ENCODE measurements at places on chromosomes 7 and 10.
A peak's percentile ranks its signal among the peaks of the same experiment; 100 is the strongest.

- no peak for DNase-seq
Measured at GRCh38 chr7:149714910-149715471, 58.4 kb downstream of the ZNF467 start.

- DNase-seq: no peak
Measured at GRCh38 chr7:155930527-155930926, 118.3 kb upstream of the SHH start.

DNA sequence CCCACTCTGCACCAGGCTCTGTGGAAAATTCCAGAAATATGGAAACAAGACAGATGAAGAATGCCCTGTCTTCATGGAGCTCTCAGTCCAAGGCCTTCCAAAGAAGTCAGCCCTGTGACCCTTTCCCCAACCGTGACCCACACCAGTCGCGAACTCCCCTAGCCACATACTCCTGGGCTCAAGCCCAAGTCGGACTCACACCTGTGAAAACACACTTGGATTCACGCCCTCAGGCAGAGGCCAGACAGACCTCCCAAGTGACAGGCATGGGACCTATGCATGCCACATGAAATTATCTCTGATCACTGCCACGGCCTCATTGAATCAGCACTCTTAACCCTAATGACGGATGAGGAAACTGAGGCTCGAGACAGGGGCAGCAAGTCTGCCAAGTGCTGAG, 42.5 kb downstream of the ZCCHC24 start:
- no peak for DNase-seq

DNA sequence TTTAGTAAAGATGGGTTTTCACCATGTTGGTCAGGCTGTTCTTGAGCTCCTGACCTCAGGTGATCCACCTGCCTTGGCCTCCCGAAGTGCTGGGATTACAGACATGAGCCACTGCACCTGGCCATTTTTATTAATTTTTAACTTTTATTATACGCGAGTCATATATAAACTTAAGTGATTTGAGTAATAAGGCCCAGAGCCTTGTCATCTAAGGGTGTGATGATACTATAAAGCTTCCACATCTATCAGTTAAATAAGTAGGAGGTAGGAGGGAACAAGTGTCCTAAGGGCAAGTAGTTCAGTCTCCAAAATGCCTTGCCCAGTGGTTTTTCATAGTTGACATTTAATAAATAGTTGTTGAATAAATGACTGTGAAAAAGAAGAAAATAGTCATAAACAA, 13.3 kb upstream of the HILPDA start:
- DNase-seq: no peak

DNA sequence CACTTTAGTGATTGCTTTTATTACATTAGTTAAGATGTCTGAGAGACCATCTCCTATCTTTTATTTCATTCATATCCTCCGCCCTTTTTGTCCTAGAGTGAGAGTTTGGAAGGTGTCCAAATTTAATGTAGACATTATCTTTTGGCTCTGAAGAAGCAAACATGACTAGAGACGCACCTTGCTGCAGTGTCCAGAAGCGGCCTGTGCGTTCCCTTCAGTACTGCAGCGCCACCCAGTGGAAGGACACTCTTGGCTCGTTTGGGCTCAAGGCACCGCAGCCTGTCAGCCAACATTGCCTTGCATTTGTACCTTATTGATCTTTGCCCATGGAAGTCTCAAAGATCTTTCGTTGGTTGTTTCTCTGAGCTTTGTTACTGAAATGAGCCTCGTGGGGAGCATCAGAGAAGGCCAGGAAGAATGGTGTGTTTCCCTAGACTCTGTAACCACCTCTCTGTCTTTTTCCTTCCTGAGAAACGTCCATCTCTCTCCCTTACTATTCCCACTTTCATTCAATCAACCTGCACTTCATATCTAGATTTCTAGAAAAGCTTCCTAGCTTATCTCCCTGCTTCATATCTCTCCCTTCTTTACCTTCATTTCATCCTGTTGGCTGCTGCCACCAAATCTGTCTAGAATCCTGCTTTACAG, 10.4 kb upstream of the CLCN1 start:
- DNase-seq: peak; percentile 79

- no peak for DNase-seq
Measured at GRCh38 chr10:77007834-77008233, 629.8 kb downstream of the KCNMA1 start.

- no peak for DNase-seq
Measured at GRCh38 chr7:144785521-144785920, 50.3 kb downstream of the TPK1 start.

- no peak for DNase-seq
Measured at GRCh38 chr10:103445767-103446567, 6.2 kb downstream of the CALHM2 start.

DNA sequence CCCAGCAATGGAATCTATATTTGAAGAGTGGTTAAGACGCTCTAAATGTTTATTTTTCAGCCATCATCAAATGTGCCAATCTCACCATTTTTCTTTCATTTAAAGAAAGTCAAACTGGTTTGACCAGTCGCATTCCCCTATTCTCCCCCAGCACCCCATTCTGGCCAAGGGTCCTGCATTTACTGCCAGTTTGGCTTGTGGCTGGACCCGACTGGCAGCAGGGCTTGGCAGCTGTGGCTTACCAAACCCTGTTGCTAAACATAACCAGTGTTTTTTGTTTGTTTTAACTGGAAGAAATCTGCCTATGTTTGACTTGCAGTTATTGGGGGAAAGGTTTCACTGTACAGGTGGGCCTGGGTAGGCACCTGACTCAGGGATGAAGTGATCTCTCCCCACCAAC, 116.3 kb downstream of the CYP26A1 start:
- DNase-seq: no peak

DNA sequence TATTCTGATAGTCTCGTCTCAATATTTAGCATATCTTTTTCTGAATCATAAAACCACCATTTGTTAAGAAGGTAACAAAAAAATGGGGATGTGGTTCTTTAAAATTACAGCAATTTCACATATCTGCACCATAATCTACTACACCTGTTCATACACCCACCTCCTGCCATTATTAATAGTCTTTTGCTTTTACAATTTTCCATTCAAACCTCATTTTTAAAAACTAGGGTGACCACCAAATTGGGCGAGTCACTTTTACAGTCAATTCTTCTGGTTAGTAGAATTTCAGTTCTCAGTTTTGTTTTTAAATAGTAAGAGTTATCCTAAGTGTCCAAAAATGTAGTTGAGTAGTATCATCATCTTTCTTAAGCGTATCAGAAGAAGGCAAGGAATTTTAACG, 48.4 kb upstream of the GSAP start:
- DNase-seq: no peak

- DNase-seq: no peak
Measured at GRCh38 chr7:96233084-96233483, 88.8 kb downstream of the SLC25A13 start.

GRCh38 chr7:133983685-133984419, 143.3 kb upstream of the LRGUK start:
- no peak for DNase-seq

DNA sequence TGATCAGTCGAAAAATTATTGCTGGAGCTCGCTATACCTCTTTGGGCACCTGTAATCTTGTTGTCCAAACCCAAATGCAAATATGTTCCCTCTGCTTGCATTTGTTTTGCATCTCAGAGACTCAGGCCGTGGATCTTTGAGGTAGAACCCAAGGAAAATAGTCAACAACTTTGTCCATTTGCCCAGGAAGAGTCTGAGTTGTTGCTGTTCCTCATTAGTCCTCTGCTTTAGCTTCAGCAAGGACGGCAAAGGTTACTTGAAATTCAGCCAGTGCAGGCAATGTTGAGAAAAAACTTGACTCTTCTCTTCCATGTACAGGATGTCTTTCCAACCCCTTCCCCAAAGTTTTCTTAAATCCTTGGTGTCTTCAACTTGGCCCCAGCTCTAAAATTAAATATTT, 45.8 kb downstream of the PDK4 start:
- DNase-seq: no peak

GRCh38 chr10:75375838-75376237, 25.7 kb downstream of the ZNF503 start:
- no peak for DNase-seq

- peak; percentile 37 for DNase-seq
Measured at GRCh38 chr7:50660040-50660829, 95.0 kb upstream of the DDC start.

DNA sequence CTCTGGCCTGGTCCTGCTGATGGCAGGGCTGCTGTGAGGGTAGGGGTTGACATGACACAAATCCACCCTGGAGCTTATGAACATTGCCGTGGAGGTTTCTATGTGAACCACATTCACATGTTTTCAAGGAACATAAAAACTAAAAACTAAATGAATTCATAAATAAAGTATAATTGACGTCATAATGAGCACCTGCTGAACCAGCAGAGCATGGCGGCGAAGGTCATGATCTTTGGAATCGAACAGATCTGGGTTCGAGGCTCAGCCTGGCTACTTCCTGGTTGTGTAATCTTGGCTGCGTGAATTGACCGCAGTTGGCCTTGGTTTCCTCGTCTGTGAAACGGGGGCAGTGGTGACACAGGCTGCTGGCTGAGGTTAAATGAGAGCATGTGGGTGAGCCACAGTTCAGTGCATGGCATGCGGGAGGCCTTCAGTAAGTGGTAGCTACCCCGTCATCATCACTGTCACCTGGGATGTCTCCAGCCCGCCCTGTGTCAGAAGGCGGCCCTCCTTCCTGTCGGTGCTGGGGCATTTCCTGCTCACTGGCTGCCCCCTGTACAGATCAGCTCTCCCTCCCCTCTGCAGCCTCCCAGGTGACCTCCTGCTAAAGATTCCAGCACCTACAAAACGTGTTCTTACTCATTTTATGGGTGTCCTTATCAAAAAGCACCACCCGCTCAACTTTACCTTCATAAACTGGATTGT, 190.3 kb upstream of the SHH start:
- no peak for DNase-seq

DNA sequence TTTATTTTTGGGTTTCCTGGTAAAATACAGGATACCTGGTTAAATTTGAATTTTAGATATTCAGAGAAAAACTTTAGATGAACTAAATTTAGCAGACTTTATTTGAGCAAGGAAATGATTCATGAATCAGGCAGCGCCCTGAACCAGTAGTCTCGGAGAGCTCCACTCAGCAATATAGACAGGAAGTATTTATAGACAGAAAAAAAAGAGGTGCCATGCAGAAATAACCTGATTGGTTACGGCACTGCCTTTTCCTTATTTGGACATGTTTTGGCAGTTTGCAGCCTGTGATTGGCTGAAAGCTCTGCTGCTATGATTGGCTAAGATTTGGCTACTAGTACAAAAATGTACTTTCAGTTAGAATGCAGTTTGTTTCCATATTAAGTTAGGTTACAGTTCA, 198.3 kb upstream of the DKK1 start:
- DNase-seq: no peak

GRCh38 chr7:12102126-12102525, 109.0 kb upstream of the TMEM106B start:
- no peak for DNase-seq

DNA sequence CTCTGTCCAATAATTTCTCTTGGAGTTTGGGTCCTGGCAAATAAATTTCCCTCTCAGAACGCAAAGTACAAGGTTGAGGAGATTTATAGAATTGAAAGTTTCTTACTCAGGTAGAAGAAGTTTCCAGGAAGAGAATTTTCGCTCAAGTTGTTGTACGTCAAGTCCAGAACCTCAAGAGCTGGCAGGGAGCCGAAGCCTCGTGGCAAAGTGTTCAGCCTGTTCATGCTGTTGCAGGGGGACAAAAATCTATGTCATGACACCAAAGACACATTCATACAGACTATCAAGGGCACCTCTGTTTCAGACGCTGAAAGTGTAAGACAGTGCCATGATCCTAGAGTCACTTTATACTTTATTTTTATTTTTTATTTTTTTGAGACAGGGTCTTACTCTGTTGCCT, 62.5 kb downstream of the RSU1 start:
- DNase-seq: no peak

DNA sequence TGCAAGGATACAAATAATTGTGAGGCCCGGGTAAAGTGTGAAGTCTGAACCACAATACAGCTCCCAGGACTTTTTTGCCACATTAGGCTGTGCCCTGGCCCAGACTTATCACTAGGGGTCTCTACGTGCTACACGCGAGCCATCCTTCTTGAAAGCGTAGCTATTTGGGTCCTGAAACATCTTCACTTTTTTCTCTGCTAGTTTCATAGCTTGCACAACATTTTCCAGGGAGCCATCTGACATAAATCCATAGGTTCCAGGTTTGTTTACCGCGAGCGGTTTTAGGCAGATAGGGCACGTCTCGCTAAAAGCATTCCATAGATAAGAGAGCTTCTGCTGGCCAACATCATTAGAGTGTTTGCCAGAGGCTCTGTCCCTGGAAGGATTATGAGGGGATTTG, 226.5 kb downstream of the RPS24 start:
- DNase-seq: no peak

GRCh38 chr7:50659329-50659965, 94.2 kb upstream of the DDC start:
- DNase-seq: no peak

DNA sequence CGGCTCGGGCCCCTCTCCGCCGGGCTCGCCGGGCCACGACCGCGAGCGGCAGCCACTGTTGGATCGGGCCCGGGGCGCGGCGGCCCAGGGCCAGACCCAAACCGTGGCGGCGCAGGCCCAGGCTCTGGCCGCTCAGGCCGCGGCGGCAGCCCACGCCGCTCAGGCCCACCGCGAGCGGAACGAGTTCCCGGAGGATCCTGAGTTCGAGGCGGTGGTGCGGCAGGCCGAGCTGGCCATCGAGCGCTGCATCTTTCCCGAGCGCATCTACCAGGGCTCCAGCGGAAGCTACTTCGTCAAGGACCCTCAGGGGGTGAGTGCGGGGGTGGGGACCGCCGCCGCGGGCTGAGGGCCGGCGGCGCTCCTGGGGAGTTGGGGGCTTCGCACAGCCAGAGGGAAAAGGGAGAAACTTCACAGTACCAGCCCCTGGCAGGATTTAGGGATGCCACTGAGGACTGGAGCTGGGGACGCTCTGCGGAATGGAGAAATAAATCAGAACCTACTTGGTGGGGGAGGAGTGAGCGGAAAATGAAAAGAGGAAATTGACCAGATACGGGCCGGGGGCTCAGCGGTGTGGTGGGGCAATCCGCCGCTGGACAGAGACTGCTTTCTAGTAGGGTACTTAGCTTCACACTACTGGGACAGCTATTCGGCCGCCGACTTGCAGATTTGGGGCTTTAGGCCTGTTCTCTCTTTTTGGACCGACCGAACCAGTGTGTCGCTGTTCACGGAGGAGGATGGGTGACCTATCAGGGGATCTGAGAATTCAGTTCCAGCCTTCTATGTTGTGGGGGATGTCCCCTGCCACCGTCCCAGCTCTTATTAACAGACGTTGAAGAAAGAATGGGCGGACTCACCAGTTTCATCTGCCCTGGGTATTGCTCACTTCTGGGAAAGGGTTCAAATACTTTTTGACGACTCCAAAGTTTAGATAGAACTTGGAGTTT, 669 bp downstream of the PI4K2A start:
- DNase-seq: peak; percentile 15

DNA sequence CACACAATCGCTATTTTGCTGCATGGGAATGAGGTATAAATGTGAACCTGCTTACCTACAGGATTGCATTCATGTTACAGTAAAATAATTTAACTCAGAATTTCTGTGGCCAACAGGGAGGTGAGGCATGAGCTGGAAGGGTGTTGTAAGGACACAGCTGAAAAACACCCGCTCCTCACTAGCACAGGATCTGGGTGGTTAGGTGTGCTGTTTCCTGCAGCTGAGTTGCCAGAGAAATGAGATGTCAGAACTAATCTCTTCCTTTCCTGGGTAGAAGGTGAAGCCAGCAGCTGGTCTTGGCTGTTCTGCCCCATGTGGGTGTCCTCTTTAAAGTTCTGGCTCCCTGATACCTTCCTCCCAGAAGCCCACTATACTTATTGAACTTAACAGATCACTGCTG, 39.0 kb upstream of the ZNF438 start:
- DNase-seq: no peak
